Thoracic aorta (tissue), 2 donors: ENCODE measurements at places on chromosomes 12 and 14. TPM values are rescaled to one million over a fixed set of nuclear protein-coding genes. Genes with fewer than 3 reads are reported as not detected.

DNA sequence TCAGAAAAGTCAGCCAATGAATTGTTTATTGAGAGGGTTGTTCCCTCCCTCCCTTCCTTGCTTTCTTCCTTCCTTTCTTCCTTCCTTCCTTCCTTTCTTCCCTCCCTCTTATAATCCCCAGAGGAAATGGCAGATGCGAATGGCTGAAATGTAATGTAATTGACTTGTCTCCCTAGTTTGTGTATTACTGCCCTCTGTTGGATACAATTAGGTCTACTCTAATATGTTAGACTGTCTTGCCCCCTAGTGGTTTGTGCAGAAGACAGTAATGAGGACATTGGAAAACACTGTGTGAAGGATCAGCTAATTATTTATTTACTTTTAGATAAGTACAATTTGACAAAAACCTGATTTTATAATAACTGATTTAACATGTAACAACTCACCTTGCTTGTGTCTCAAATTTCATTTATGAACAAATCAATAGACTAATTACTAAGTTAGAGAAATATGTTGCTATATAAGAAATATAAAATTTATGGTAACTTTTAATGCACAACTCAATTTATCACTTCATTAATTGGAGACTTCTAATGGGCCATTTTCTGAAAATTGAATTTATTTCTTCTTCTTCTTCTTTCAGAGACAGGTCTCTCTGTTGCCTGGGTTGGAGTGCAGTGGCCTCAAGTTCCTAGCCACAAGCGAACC, 229.8 kb upstream of the LRIG3 start:
- no peak for DNase-seq

HHIPL1 gene
- total RNA-seq, result 10.0 TPM

DNA sequence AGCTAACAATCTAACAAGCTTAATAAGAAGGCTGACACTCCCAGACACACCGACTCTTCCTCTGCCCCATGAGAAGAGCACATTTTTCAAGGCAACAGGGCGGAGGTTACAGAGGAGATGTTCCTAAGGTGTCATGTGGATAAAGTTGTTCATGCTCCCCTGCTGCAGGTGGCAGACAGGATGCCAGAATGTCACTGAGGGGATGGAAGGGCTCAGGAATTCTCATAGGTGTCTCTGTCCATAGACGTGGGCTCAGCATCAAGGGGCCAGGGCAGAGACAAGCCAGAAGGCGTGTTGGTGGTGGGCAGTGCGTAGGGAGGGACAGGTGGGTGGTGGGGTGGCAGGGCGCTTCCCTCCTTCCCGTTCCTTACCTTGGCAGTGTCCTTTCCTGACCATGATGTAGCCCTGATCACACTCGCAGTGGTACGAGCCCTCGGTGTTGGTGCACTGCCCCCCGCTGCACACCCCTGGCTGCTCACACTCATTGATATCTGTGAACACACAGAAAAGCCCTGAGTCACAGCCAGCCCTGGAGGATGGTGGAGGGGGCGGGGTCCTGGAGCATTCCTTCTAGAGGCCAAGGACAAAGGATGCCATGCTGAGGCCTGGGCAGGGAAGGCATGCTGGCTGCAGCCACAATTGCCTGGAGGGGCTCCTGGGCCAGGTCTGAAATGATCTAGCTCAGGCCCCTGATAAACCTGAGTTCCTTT, 23.0 kb downstream of the ISCA2 start:
- DNase-seq, result no peak

- peak; percentile 13 for DNase-seq
Observed at GRCh38 chr12:40693207-40693821, 1.1 kb downstream of the CNTN1 start.

PTCSC3 gene
- total RNA-seq, result not detected
